ENCODE measurements at places on chromosomes 3 and 15. TPM values are rescaled to one million over a fixed set of nuclear protein-coding genes. Genes with fewer than 3 reads are reported as not detected.

DNA sequence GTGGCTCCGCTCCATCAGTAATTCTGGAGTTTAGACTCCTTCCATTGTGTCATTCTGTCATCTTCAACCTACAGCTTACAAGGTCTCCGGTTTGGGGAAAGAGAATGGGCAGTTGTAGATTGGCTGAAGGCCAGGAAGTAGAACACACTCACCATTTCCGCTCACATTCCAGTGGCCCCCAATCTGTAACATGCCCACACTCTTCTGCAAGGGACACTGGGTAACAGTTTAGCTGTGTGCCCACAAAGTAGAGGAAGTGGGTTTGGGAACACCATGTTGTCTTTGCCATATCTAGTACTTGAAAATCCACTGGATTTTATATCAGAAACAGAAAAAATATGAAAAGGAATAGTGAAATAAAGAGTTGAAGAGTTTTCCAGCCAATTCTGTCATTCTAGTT is 153.5 kb downstream of the SV2B start:
- no peak overlapping the region for H3K27ac ChIP-seq
- H3K36me3 ChIP-seq = no peaks in the 10 kb centered on the region
- no peak for DNase-seq

DNA sequence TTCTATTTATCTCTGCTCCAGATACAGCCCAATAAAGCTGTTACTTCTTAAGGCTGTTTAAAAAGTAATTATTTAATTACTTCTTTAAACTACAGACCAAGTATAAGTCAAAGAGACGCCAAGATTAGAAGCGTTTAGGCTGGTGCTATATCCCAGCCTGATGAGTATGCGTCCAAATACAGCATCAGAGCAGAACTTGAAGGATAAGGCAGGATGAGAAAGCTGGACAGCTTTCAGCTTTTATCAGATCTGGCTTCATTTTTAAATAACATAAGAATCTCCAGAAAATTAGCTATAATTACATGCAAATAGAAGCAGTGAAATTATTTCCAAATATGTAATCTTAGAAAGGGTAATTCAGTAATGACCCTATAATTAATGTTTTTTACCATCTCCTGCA is 110.3 kb upstream of the MYO5C start:
- H3K27ac ChIP-seq = no peak overlapping the region
- H3K27me3 ChIP-seq = no peaks in the 10 kb centered on the region
- H3K4me3 ChIP-seq = no peak overlapping the region

Gene SEMA5B
- total RNA-seq = not detected

- H3K27ac ChIP-seq = no peak overlapping the region
- no peak for DNase-seq
- H3K36me3 ChIP-seq = no peaks in the 10 kb centered on the region
- no peak overlapping the region for H3K4me3 ChIP-seq
- H3K27me3 ChIP-seq = no peaks in the 10 kb centered on the region
- no peaks in the 10 kb centered on the region for H3K4me1 ChIP-seq
Observed at GRCh38 chr15:84699538-84700191, 16.3 kb downstream of the SEC11A start.

GRCh38 chr15:48868023-48868422 is 9.9 kb upstream of the EID1 start:
- no peaks in the 10 kb centered on the region for H3K27me3 ChIP-seq
- H3K27ac ChIP-seq = peak overlapping the region; percentile 51
- peaks cover 39% of the 10 kb centered on the region for H3K4me1 ChIP-seq
- no peak overlapping the region for H3K4me3 ChIP-seq
- no peaks in the 10 kb centered on the region for H3K36me3 ChIP-seq

Gene SHC4
- 0.44 TPM for total RNA-seq

DNA sequence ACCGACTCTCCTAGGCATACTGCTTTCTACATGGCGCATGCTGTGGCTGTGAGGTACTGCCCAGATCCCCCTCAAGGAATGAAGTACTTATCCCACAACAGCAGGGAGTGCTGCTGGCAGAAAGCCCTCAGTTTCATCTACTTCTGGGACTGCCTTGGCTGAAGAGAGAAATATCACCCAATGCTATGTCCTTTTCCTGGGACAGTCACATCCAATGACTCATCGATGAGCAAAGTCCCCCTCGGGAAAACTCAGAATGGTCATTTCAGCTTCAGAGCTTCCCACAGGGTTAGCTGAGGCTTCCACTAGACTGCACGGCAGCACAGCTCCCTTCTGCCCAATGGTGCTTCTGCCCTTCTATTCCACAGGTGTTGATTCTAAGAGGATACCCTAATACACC is 3.6 kb upstream of the NMD3 start:
- H3K4me3 ChIP-seq = no peak overlapping the region
- 0 out of 2 replicates have a peak, but pooled peaks cover under 1% of the 10 kb centered on the region for H3K36me3 ChIP-seq
- peaks cover 9% of the 10 kb centered on the region for H3K4me1 ChIP-seq
- H3K27ac ChIP-seq = no peak overlapping the region
- H3K27me3 ChIP-seq = no peaks in the 10 kb centered on the region

DNA sequence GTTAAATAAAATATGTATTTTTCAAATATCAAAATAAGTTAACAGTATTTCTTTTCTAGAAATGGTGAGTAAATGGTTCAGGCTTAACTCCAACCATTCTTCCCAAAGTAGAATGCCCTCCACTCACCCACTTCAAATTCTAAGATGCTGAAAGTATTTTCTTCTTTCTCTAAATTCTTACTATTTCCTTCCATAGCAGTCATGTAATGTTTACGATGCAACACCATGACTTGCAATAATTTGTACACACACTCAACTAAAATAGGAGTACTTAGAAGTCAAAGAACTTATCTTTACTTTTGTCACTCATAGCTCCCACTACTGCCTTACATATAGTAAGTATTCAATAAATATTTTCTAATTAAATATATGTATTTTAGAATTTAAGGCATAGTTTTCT is 65.0 kb downstream of the AQR start:
- H3K4me1 ChIP-seq = no peaks in the 10 kb centered on the region
- H3K27me3 ChIP-seq = no peaks in the 10 kb centered on the region
- H3K4me3 ChIP-seq = no peak overlapping the region
- no peak for DNase-seq

Gene PIERCE2
- total RNA-seq = 1.2 TPM

DNA sequence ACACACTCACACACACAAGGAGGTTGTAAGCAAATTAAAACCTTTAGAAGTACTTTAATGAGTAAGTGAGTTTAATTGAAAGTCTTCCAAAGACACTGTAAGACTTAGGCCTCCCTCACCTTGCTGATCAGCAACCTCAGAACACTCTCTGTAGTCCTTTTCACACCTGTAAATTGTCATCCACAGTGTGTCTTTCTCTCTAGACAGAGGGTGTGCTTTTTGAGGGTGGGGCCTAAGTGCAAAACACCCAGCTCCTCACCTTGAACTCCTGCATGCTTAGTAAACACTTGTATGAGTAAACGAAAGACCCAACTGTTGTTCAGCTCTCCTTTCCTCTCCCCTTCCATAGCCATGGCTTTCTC is 183.2 kb upstream of the IL12A start:
- no peaks in the 10 kb centered on the region for H3K27me3 ChIP-seq
- no peak overlapping the region for H3K4me3 ChIP-seq
- DNase-seq = no peak
- no peaks in the 10 kb centered on the region for H3K4me1 ChIP-seq

Gene NKTR
- total RNA-seq = 66.0 TPM

GRCh38 chr3:99544786-99545281 is 93.6 kb upstream of the COL8A1 start:
- H3K4me3 ChIP-seq = no peak overlapping the region
- DNase-seq = no peak
- H3K36me3 ChIP-seq = no peaks in the 10 kb centered on the region
- H3K27me3 ChIP-seq = no peaks in the 10 kb centered on the region
- H3K4me1 ChIP-seq = peaks cover 28% of the 10 kb centered on the region

GRCh38 chr15:74525309-74525708 is 15.7 kb upstream of the ARID3B start:
- DNase-seq = no peak
- H3K27me3 ChIP-seq = no peaks in the 10 kb centered on the region
- H3K4me3 ChIP-seq = no peak overlapping the region
- no peaks in the 10 kb centered on the region for H3K36me3 ChIP-seq
- H3K27ac ChIP-seq = peak overlapping the region; percentile 69
- H3K4me1 ChIP-seq = peaks cover 39% of the 10 kb centered on the region

Gene KNG1
- total RNA-seq = not detected

DNA sequence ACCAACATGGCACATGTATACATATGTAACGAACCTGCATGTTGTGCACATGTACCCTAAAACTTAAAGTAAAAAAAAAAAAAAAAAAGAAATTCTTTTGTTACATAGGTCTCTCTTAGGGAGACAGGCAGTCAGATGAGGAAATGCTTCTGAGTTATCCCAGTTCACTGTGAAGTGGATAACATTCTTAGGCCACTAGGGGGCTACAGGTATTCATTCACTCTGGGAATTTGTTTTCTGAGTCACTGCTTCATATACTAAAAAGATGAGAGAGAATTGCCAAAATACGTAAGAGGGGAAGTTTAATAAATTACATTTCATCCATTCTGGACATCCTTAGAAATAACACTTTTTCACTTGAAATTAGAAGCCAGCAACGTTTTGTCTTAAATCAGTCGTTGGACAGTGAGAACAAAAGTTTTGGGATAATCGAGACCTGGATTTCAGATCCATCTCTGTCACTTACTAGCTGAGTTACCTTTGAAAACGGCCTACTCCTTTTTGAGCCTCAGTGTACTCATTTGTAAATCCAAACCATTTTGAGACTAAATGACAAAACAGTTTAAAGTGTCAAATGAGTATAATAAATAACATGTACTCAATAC is 738.4 kb upstream of the ALCAM start:
- no peak overlapping the region for H3K27ac ChIP-seq
- DNase-seq = no peak
- H3K27me3 ChIP-seq = no peaks in the 10 kb centered on the region

- no peak for DNase-seq
- H3K36me3 ChIP-seq = no peaks in the 10 kb centered on the region
- no peak overlapping the region for H3K27ac ChIP-seq
- no peak overlapping the region for H3K4me3 ChIP-seq
Observed at GRCh38 chr15:85760531-85761371, 34.0 kb downstream of the KLHL25 start.

Gene RNU6-1
- total RNA-seq = not detected

Gene CGGBP1
- 47.5 TPM for total RNA-seq

GRCh38 chr3:194298331-194299227 is 52.5 kb downstream of the CPN2 start:
- H3K4me1 ChIP-seq = peaks cover 46% of the 10 kb centered on the region
- H3K36me3 ChIP-seq = no peaks in the 10 kb centered on the region
- H3K27me3 ChIP-seq = no peaks in the 10 kb centered on the region
- H3K27ac ChIP-seq = no peak overlapping the region
- no peak overlapping the region for H3K4me3 ChIP-seq
- DNase-seq = no peak

DNA sequence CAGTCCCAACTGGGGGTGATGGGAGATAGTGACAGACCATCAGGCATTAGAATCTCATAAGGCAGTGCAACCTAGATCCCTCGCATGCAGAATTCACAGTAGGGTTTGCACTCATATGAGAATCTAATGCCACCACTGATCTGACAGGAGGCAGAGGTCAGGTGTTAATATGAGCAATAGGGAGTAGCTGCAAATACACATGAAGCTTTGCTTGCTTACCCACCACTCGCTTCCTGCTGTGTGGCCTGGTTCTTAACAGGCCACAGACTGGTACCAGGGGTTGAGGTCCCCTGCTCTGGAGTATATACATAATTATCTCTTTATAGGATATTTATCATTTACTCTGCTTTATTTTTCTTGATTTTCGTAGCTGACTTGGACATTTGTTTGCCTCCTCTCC is 36.0 kb upstream of the ZMAT3 start:
- H3K27ac ChIP-seq = no peak overlapping the region
- H3K27me3 ChIP-seq = no peaks in the 10 kb centered on the region
- no peaks in the 10 kb centered on the region for H3K36me3 ChIP-seq

DNA sequence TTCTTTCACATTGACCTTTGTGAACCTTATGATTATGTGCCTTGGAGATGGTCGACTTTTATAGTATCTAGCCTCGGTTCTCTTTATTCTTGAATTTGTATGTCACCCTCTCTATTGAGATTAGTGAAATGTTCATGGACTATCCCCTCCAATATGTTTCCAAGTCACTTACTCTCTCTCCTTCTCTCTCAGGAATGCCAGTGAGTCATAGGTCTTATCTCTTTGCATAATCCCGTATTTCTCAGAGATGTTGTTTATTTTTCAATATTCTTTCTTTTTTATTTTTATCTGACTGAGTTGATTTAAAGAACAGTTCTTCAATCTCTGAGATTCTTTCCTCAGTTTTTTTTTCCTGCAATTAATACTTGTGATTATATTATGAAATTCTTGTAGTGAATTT is 411.6 kb upstream of the CADM2 start:
- H3K27ac ChIP-seq = no peak overlapping the region
- no peaks in the 10 kb centered on the region for H3K4me1 ChIP-seq
- no peak for DNase-seq
- H3K27me3 ChIP-seq = no peaks in the 10 kb centered on the region
- no peak overlapping the region for H3K4me3 ChIP-seq

Gene KBTBD13
- not detected for total RNA-seq

Gene RASGRP1
- total RNA-seq = 0.39 TPM

Gene TEX9
- total RNA-seq = 11.8 TPM

GRCh38 chr3:101791778-101792177 is 12.8 kb downstream of the NXPE3 start:
- no peaks in the 10 kb centered on the region for H3K4me1 ChIP-seq
- no peak for DNase-seq
- H3K27ac ChIP-seq = no peak overlapping the region
- H3K36me3 ChIP-seq = no peaks in the 10 kb centered on the region
- no peak overlapping the region for H3K4me3 ChIP-seq

- peak overlapping the region; percentile 95 for H3K4me3 ChIP-seq
- H3K27ac ChIP-seq = no peak overlapping the region
- H3K27me3 ChIP-seq = no peaks in the 10 kb centered on the region
- H3K36me3 ChIP-seq = no peaks in the 10 kb centered on the region
Observed at GRCh38 chr3:39108200-39108710, 775 bp downstream of the TTC21A start.

- no peak overlapping the region for H3K4me3 ChIP-seq
- DNase-seq = no peak
- H3K36me3 ChIP-seq = no peaks in the 10 kb centered on the region
- no peak overlapping the region for H3K27ac ChIP-seq
- peaks cover 11% of the 10 kb centered on the region for H3K4me1 ChIP-seq
Observed at GRCh38 chr3:126888186-126888760, 94.6 kb upstream of the PLXNA1 start.

Gene SEC22C
- 42.4 TPM for total RNA-seq

DNA sequence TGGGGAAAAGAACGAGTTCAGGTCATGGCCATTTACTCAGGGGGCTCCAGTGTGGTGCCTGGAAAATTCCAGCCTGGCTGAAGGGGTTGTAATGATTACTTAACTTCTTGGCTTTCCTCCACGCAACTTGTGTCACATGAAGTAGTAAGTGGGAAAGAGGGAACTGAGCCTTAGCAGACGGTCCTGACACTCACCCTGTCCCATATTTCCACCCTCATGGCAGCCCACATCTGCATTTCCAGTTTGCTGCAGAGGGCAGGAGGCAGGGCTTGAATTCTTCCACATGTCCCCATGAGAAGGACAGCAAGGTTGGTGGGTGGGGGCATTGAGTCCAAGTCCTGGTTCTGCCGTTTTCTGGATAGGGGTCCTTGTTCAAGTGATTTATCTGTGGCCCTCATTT is 7.8 kb upstream of the CAMP start:
- H3K36me3 ChIP-seq = no peaks in the 10 kb centered on the region
- no peak overlapping the region for H3K27ac ChIP-seq
- no peaks in the 10 kb centered on the region for H3K27me3 ChIP-seq
- no peak for DNase-seq
- no peak overlapping the region for H3K4me3 ChIP-seq

All from PC-9 (cell line).